ENCODE measurements at places on chromosomes 11 and 22.

- DNase-seq, result no peak
Measured at GRCh38 chr11:121596195-121597155, 143.7 kb upstream of the SORL1-AS1 start.

DNA sequence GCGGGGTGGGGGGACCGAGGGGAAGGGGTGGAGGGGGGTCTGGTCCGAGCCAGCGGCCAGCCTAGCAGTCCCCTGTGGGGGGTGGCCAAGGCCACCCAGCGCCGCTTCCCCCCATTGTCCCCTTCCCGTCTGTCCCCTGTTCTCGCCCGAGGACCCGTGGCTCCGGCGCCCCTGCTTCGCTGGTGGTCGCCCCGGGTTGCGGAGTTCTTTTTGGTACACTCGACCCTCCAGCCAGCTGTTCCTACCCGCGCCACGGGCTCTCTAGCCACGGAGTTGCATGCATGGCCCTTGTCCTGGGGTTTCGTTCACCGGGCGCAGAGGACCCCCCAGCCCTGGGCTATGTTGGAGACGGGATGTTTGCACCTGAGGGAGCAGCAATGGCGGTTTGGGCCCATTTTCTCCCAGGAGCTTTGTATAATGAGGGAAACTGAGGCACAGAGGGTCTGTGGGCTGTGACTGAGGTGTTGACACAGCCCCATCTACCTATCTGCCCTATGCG, 489 bp downstream of the RNF214 start:
- no peak for DNase-seq

DNA sequence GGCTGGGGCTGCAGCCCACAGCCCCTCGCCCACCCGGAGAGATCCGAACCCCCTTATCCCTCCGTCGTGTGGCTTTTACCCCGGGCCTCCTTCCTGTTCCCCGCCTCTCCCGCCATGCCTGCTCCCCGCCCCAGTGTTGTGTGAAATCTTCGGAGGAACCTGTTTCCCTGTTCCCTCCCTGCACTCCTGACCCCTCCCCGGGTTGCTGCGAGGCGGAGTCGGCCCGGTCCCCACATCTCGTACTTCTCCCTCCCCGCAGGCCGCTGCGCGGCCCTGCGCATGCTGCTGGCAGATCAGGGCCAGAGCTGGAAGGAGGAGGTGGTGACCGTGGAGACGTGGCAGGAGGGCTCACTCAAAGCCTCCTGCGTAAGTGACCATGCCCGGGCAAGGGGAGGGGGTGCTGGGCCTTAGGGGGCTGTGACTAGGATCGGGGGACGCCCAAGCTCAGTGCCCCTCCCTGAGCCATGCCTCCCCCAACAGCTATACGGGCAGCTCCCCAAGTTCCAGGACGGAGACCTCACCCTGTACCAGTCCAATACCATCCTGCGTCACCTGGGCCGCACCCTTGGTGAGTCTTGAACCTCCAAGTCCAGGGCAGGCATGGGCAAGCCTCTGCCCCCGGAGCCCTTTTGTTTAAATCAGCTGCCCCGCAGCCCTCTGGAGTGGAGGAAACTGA, 731 bp downstream of the GSTP1 start:
- no peak for DNase-seq

- DNase-seq, result no peak
Measured at GRCh38 chr22:36740716-36741115, 35.2 kb downstream of the IFT27 start.

DNA sequence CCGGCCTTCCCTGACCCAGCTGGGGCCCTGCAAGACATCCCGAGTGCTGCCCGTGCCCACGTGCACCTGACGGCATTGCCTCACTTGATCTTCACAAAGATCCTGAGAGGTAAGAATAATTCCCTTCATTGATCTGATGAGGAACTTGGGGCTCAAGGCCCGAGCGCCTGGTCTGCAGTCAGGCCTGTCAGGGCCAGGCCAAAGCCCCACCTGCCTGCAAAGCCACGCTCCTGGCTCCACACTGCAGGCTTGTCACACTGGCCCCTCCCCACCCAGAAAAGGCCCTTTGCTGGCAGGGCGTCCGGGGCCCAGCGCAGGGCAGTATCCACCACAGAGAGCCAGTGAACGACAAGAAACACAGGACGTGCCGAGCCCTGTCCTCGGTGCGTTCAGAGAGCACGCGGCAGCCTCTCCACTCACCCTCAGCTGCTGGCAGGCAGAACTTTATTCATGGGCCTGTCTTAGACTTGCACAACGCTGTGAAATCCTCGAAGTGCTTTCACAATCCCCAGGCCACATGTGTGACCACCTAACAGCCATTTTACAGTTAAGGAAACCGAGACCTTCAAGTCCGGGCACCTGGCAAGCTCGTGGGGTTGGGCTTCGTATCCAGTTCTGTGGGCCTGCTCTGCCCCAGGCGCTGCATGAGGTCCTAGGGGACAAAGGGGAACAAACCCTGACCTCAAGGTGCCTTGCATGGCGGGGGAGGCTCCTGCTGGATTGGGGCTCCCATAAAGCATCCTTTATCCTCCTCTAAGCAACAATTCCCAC, 14.8 kb downstream of the KIAA0930 start:
- no peak for DNase-seq

- DNase-seq, result no peak
Measured at GRCh38 chr22:23762842-23763578, at the start of gene C22orf15. TSS of gene C22orf15 (plus strand) at chr22:23762990. CDS start at chr22:23763307, 317 bp downstream.

DNA sequence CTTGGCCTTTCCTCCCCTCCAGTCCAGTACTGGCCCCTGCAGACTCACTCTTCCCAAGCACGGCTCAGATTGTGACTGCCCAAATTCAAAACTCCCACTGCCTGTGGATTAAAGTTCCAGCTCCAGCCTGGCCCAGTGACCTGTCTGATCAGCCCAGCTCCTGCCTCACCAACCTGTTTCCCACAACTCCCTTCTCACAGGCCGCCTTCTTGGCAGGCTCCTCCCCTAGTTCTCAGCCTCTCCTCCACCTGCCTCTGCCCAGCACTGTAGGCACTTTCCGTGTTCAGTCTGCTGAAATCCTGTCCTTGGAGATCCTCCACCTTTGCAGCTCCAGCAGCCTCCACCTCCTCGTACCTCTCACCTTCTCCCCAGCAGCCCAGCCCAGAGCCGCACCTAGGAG, 68.6 kb downstream of the MICAL2 start:
- no peak for DNase-seq

GRCh38 chr22:17130199-17130598, 9.0 kb upstream of the TMEM121B start:
- DNase-seq, result no peak

GRCh38 chr11:34916843-34917770, 689 bp downstream of the PDHX start:
- DNase-seq, result no peak
